ENCODE measurements at places on chromosomes 2 and 18.

DNA sequence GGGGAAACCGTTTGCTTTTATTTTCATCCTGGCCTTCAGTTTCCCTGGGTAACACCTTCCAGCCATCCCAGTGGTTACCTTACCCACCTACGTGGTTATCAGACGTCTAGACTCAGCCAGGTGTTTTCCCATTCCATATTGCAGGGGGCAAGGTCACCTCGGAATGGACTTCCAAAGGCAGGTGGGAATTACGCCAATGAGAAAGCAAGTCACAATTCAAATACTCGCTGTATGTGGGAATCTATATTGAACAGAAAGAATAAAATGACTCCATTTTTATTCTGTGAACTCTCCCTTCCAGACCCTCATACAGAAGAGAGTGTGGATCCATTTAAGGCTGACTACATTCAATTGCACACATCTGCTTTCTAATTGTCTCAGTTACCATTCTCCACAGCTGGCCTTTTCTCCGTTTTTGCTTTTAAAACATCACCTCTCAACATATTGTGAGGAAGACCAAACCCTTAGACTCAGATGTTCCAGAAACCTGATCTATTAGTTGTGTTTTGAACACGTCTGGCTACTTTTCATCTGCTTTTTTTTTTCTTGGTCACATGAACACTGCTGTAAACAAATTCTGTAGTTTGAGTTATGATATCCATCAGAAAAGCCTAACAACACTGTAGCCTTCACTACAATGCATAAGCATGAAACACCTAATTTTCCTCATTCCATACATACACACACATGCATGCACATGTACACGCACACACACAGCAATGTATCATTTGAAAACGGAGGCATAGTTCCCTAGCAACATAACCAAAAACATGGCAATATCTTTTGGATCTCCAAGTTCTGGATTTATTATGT is 59.8 kb downstream of the BCL2 start:
- DNase-seq: no peak

GRCh38 chr2:167859676-167860075 is 387.7 kb downstream of the STK39 start:
- DNase-seq: no peak

DNA sequence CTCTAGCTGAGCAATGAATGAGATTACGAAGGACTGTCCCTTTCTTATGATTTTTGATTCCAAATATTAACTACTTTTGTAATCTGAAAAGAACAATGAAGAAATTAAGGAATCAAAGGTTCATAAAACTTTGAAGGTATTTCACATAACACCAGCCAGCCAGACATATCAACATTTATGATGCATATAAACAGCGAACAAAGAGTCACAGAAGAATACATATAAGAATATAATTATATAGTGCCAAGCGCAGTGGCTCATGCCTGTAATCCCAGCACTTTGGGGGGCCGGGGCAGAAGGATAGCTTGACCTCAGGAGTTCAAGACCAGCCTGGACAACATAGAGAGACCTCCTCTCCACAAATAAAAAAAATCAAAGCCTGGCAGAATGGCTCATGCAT is 34.1 kb downstream of the PIAS2 start:
- DNase-seq: no peak

DNA sequence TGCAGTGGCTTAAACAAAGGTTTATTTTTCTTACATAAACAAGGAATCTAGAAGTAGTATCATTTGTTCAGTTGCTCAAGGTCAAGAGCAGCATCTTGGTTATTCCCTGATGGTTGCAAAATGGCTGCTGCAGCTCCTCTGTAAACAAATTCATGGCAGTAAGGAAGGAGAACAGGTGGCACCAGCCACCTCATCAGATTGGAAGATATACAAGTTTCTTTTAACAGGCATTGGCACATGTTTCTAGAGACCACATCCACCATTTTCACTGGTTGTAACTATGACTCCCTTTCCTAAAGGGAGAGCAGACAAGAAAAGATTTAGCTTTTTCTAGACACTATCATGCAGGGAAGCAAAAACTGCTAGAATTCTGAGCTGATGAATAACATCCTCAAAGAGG is 46.3 kb downstream of the PKDCC start:
- DNase-seq: no peak

- DNase-seq: no peak
Measured at GRCh38 chr18:57294547-57294946, 57.8 kb upstream of the ST8SIA3 start.

GRCh38 chr2:113965644-113966043 is 75.8 kb downstream of the ACTR3 start:
- DNase-seq: peak; percentile 45

DNA sequence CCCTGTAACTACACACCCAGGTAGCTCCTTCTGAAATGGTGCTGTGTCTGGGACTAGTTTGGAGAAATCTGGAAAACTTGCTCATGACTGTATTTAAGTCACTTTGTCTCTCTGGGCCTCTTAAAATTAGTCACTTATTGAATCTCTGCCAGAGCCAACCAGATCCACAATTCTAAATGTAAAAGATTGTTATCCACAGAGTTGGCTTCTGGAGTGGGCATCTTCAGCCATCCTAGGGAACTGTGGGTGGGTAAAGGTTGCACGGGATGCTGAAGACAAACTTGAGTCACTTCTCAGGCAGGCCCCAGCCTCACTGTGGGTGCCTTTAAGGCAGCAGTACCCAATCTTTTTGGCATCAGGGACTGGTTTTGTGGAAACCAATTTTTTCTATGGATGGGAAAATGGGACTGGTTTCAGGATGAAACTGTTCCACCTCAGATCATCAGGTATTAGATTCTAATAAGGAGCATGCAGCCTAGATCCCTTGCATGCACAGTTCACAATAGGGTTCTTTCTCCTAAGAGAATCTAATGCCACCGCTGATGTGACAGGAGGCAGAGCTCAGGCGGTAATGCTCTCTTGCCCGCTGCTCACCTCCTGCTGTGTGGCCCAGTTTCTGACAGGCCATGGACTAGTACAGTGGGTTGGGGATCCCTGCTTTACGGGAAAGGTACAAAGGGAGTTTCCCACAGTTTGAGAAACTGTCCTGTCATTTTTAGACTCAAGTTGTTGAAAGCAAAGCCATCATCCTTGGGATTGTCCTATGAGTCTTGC is 98.3 kb upstream of the SPRED2 start:
- no peak for DNase-seq

GRCh38 chr2:49174750-49175149 is 20.4 kb upstream of the FSHR start:
- no peak for DNase-seq

DNA sequence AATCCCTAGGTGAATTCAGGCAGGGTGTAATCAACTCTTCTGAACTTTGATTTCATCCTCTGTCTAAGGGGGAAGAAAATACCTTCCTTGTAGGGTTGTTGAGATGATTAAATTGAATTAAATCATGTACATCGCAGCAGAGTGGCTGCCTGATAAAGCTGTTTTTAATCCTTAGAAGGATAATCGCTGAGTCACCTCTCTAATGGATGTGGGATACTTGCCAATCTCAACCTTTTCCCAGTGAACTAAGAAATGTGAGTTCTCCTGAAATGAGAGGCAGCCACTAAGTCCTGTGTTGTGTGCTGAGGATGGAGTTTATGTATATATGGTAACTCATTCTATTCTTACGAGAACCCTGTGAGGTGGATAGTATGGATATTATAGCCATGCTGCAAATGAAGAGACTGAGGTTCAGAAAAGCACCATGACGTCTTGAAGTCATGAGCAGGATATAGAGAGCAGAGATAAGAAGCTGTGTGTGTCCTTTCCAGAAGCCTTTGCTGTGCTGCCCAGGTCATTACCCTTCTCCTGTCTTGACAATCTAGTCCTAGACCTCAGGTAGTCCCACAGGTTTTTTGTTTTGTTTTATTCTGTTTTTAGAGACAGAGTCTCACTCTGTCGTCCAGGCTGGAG is 93.3 kb downstream of the HNRNPLL start:
- DNase-seq: no peak

DNA sequence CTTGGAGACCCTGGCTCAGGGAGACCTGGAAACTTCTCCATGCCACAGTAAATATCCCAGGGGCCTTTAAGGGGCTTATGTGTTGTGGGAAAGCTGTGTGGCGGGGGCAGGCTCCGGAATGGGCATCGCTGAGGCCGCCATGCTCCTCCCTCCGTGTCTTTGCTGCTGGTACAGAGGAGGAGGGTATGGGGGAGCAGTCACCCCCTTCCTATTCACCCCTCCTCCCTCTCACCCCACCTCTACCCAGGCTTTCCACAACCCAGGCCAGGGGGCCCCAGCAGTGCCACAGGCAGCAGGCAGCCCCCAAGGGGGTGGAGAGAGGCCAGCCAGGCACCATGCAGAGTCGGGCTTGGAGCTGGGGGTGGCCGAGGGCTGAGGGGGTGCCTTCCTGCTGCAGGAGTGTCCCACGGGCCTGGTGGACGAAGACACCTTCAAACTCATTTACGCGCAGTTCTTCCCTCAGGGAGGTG is 28.0 kb upstream of the FAHD2A start:
- DNase-seq: no peak

DNA sequence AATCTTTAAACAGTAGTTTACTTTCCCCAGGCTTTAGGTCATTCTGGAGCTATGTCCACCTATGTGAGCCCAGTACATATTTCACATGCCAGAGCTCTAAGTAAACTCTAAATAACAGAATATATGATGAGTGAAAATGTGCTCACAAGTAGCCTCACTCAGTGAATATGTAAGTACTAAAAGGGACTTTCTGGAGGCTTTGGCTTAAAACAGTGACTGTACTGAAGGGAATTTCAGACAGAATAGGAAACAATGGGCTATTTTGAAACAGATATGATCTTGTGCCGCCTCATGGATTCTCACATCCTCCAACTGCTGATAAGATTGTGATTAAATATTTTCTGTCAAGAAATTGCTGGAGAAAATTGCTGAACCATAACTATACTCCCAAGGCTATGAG is 747.9 kb downstream of the SOCS6 start:
- DNase-seq: peak; percentile 66

DNA sequence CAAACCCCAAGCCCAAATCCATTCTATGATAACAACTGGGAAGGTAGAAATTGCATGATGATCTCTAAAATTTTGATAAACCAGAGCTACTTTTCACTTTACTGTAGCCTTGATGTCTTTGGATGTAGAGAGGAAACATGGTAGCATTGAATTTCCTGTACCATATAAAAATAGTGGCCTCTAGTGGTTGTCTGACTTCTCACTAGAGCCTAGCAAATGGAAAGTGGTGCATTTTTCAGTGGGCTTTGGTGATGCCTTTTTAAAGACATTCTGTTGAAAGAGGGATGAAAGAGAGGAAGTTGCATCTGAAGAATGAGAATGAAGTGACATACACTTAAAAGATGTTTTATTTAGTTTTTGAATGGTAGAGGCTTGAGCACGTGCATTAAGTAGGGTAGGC is 662.2 kb downstream of the XIRP2 start:
- peak; percentile 12 for DNase-seq

DNA sequence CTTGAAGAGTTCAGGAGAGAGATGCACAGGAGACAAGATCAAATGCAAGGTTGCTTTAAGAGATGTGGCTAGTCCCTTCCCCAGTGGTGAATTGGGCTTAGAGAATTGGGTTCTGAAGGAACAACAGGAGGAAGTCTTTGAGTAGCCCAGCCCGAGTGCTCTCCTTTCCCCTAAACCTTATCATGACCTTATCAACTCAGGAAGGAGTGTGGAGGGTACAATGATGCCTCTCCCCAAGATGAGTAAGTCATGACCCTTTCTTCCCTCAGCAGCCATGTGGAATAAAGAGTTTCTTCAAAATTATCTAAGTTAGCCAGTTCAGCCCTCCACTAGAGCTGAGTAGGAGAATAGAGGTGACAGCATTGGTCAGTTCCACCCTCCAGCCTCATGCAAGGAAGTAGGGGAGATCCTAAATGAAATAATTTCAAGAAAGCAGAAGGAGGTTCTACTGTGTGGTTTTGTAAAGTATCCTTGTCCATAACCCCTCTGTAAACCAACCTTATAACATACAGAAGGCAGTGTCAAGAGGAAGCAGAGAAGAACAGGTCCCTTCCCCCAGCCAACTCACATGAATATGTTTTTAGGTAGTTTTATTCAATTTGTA is 88.4 kb downstream of the ARHGAP15 start:
- DNase-seq: no peak

GRCh38 chr2:7450833-7451190 is 533.6 kb downstream of the RNF144A start:
- DNase-seq: no peak

GRCh38 chr2:119231975-119232665 is 8.5 kb downstream of the STEAP3 start:
- no peak for DNase-seq

DNA sequence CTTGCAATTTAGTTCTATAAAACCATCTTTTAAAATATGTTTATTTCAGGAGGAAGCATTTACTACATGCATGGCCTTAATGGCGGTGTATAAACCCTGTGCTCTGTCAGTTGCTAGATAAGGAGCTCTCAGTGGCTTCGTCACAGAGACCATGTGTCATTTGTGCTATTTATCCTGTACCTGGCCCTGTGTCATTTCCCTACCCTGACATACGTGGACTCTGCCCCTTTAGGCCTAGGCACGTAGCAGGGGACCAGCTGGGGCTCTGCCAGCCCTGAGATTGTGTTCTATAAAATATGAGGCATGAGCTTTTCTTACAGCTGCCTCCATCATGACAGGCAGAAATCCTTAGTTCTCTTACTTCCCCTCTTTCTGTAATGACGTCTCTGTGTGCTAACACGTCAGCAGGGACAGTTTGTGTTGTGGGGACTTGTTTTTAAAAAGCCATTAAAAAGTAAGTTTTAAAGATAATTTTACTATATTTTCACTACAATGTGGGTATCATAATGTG is 88.0 kb downstream of the ITGB1BP1 start:
- no peak for DNase-seq
